Right renal pelvis (tissue), 4 donors: ENCODE measurements at places on chromosomes 5 and 9. TPM values are rescaled to one million over a fixed set of nuclear protein-coding genes. Genes with fewer than 3 reads are reported as not detected.

The SMIM27 gene
- 18.8 TPM for polyA plus RNA-seq

The SLC1A3 gene
- polyA plus RNA-seq: 2.7 TPM

The ZNF300 gene
- polyA plus RNA-seq: 44.2 TPM

The CCDC152 gene
- polyA plus RNA-seq: 11.1 TPM
